ENCODE measurements at places on chromosomes 2 and 18. TPM values are rescaled to one million over a fixed set of nuclear protein-coding genes. Genes with fewer than 3 reads are reported as not detected.

The TXNDC2 gene
- not detected for total RNA-seq

The AQP12B gene
- not detected for total RNA-seq

The FAM228A gene
- not detected for total RNA-seq

The NPHP1 gene
- total RNA-seq, result not detected

The PSTPIP2 gene
- total RNA-seq, result 25.6 TPM

The CCDC142 gene
- 30.4 TPM for total RNA-seq

The SPATA3 gene
- total RNA-seq, result not detected

The FAP gene
- not detected for total RNA-seq

Data from T-helper 2 cell treated with Interferon-gamma antibody and Interleukin-4, amounts not matched to agents 100 ng/mL and 5 ng/mL, for 36 hours (primary cell).